Urinary bladder (tissue), 4 donors: ENCODE measurements at places on chromosomes 5 and 9. TPM values are rescaled to one million over a fixed set of nuclear protein-coding genes. Genes with fewer than 3 reads are reported as not detected.

OLFM1 gene
- 21.8 TPM for total RNA-seq

SHISAL2B gene
- not detected for total RNA-seq

LHX3 gene
- not detected for total RNA-seq

PCDHGA2 gene
- total RNA-seq, result 5.7 TPM

NOXA1 gene
- total RNA-seq, result 0.90 TPM

PCDHB14 gene
- total RNA-seq, result 10.1 TPM

IL13 gene
- total RNA-seq, result not detected

SLC45A2 gene
- total RNA-seq, result not detected

GARNL3 gene
- 58.0 TPM for total RNA-seq
